Activated B cell treated with CpG ODN at 0.5 μM for 24 hours (primary cell): ENCODE measurements at places on chromosomes 6 and 20.

- no peak for DNase-seq
Measured at GRCh38 chr6:145241039-145241438, 494.3 kb downstream of the EPM2A start.

GRCh38 chr6:127342296-127342945 lies 988 bp downstream of the ECHDC1 start:
- no peak for DNase-seq

GRCh38 chr6:158067436-158068015 lies 85.9 kb downstream of the SYNJ2 start:
- no peak for DNase-seq

DNA sequence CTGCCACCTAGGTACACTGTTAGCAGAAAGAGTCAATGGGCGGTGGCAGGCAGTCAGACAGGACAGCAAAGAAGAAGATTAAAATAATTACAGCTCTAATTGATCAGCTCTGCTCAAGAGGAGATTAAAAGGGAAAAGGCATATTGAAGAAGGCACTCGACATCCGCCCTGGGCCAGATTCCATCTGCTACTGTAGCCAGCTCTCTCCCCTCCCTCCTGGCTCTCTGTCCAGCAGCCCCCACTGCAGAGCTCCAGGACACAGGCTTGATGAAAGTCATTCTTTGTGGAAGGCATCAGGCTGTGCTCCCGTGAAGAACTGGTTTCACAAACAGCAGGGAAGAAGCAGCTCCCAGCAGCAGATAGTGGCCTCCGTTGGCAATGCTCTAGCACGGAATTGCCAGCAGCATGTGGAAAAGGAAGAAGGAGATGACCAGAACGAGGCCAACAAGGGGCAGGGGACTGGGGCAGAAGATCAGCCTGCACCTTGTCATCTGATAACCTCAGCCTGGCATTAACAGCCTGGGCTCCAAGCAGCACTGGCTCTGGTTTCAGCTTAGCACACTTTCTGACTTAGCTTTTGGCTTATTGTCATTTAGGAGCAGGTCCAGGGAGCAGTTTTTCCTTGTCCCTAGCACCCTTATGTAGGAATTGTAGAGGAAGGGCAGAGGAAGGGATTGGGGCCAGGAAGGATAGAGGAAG lies 465.9 kb downstream of the KIF16B start:
- DNase-seq, result no peak
